ENCODE measurements at places on chromosomes 11 and 22. TPM values are rescaled to one million over a fixed set of nuclear protein-coding genes. Genes with fewer than 3 reads are reported as not detected.

CBY1 gene
- 31.4 TPM for total RNA-seq

DNA sequence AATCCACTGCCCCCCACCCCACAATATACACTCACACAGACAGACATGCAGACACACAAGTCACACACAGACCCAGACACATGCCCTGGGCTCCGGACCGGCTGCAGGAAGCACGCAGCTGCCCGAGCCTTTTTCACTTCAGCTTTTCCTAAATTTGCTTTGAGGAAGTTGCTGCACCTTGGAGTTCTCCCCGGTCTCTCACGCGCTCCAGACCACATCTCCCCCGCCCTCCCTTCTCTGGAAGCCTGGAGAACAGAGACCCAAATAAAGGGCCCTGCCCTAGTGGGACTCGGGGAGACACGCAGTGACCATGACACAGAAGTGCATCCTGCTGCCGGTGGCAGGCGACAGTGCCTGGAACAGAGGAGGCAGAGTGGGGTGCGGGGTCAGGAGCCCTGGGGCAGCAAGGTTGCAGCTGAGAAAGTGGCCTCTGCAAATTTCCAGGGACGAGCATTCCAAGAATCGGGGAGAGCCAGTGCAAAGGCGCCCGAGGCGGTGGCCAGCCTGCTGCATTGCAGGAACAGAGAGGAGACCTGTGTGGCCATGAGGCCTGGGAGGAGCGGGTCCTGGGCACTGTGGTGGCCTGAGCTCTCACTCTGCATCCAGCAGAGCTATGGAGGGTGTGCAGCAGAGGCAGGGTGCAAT, 19.1 kb downstream of the RPL3 start:
- no peak for DNase-seq

GRCh38 chr11:65872586-65873317, at the start of gene EFEMP2:
TSS of gene EFEMP2 (minus strand) at chr11:65872800. CDS start at chr11:65872354, 446 bp downstream.
- no peak for DNase-seq

DNA sequence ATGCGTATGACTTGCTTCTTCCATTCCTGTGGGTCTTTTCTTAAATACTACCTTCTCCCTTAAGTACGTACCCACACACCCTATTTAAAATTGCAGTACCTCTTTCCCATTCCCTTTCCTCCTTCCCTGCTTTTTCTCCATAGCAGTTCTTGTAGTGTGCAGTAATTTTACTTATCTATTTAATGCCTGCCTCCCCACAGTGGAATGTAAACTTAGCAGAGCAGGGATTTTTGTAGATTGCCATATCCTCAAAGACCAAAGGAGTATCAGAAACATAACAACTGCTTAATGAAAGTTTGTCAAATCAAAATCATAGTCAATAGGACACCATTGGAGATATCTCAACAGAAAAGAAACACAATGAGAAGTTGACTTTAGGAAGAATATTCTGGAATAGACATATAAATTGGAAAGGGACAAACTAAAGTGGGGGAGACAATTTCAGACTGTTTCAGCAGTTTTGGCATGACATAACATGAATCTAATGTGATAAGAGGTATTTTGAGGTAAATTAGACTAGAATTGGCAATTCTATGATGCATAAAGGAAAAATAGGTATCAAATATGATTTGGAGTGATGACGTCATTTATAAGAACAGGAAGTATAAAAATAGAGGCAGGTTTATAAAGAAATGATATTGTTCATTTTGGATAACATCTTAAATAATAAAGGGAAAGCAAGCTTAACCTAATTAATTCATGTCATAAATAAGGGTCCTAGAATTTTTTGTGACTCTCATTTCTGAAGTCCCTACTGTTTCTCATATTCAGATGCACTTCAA, 188.4 kb downstream of the SOX6 start:
- DNase-seq = no peak

DNA sequence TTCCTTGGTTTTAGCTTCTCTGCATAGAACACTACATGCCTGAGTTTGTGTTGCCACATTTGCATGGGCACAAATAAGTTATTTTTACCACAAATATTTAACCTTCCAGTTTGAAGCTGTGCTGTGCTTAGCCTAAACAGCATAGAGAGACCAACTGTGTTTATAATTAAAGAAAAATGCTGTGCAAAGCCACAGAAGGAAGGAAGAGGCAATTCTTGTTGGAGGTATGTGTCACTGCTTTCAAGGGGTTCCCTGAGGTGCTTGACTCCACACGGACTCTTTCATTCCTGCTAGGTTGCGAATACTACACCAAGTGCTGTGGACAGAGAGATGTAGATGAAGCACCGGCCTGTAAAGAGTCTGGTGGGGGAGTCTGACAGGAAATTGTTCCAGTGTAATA, 47.6 kb upstream of the OLFML1 start:
- DNase-seq = no peak

Data from sciatic nerve (tissue), 2 donors.